ENCODE measurements at places on chromosomes 5 and 9. TPM values are rescaled to one million over a fixed set of nuclear protein-coding genes. Genes with fewer than 3 reads are reported as not detected.

Gene IL13
- total RNA-seq = not detected

Gene F2RL2
- 2.9 TPM for total RNA-seq

Gene PFN3
- total RNA-seq = not detected

Gene PCDHGA2
- total RNA-seq = 5.8 TPM

Gene DMRT3
- total RNA-seq = not detected

Gene SPATA31A3
- total RNA-seq = not detected

Gene FAT2
- not detected for total RNA-seq

Gene TAF1L
- total RNA-seq = not detected

Gene PCDHGA8
- 1.8 TPM for total RNA-seq

Gene GRXCR2
- not detected for total RNA-seq

Gene NUTM2G
- not detected for total RNA-seq

Gene CCL21
- total RNA-seq = 1.4 TPM

Gene PCDHA4
- not detected for total RNA-seq

Gene IQGAP2
- total RNA-seq = 5.8 TPM

Gene NR5A1
- not detected for total RNA-seq

Gene ENHO
- total RNA-seq = not detected

Measured in cardiac atrium fibroblast (primary cell).